Uterus (tissue), 4 donors: ENCODE measurements at places on chromosomes 6 and 20.

GRCh38 chr6:7727086-7727945, 1.4 kb downstream of the BMP6 start:
- DNase-seq: no peak

- no peak for DNase-seq
Observed at GRCh38 chr6:101824551-101825345, 431.2 kb downstream of the GRIK2 start.

DNA sequence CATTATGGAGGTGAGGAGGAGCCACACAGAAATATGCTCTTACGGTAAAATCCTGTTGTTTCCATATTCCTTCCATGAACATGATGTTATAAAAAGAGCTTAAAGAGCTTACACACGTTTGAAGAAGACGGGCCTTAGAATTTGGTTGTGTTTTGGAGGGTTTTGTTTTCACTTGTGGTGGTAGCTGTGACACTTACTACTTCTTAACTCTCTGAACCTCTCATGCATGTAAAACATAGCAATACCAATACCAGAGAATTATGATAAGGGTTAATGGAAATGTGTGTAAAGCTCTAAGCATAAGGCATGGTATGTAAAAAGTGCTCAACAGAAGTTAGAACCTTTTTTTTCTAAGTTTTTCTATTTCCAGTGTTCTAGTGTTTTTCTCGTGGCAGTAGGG, 256.1 kb upstream of the KCNQ5 start:
- DNase-seq: no peak

DNA sequence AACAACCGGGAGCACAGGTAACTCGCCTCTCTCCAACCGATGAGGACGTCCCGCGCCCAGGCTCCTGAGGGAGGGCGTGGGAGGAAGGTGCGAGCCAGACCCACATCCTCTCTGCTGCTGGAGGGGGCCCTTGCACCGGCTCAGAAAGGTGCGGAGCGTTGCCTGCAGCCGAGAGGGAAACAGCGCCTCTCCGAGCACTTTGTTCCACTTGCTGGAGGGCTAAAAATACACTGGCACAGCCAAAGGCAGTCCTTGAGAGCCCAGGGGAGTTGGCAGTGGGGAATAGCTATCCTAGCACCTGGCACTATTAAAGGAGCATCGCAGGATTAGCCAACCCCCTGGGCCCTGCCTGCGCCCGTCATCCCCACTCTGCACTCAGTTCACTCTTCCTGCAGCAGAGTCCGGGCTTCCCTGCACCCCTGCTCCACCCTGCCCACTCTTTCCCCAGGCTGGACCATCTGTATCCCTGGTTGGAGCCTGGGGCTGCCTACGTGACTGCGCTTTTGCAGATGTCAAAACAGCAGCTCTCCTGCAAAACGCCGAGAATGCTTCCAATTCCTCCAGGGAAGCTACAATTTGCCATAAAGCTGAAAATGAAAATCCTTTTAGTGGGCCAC, 108.9 kb downstream of the SNX5 start:
- no peak for DNase-seq

DNA sequence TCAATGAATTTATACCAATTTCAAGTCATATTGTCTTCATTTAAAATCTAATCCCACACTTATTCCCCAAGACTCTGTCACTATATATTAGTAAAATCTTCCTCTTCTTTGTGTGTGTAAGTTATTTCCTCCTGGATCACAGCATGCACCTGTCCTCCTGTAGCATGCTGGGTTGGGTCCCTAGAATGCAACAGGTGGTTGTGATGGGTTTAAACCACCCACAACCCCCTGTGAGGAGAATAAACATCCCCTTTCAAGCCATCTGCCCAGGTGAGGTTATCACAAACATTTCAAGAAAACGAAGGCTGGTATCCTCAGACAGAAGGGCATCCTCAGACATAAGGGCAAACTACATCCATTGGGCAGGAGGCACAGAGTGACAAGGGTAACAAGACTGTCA, 26.4 kb downstream of the DZANK1 start:
- no peak for DNase-seq

- DNase-seq: no peak
Observed at GRCh38 chr6:157976345-157977175, 5.1 kb upstream of the SYNJ2 start.

- no peak for DNase-seq
Observed at GRCh38 chr6:34272013-34272926, 23.5 kb upstream of the SMIM29 start.

DNA sequence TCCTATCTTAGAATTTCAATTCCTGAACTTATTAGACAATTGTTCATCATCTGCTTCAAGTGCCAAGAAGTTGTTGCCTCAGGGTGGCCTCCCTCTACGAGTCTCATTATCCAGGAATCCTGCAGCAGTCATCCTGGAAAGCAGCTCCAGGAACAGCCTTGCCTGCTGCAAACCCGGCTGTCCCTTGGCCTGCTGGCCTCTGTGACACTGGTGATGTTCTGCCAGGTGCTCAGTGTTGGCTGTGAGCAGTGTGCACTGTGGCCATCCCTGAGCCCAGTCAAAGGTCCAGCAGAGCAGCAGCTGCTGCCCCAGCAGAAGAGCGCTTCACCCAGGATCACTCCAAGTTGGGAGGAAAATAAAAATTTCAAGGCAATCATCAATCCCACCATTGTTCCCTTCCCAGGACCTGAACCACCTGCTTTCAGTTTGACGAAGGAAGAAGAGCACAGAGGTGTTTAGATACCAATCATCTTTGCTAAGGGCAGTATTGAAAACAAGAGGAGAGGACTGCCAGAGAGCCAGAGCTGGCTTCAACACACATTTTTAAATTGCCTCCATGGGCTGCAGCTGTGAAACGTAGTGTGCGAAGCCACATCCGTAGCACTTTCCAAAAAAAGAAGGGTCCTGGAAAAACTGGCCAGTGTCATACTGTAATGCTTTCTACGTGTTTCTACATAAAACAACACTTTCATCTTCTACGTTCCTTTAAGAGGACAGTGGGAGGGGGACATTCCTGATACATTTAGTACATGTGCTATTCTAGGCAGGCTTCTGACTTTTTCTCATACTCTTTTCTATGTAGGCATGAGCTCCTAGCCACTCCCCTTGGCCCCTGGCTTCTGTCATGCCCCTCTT, 7.2 kb upstream of the FAM50B start:
- DNase-seq: no peak

GRCh38 chr6:138765896-138766655, 7.5 kb upstream of the CCDC28A start:
- no peak for DNase-seq

DNA sequence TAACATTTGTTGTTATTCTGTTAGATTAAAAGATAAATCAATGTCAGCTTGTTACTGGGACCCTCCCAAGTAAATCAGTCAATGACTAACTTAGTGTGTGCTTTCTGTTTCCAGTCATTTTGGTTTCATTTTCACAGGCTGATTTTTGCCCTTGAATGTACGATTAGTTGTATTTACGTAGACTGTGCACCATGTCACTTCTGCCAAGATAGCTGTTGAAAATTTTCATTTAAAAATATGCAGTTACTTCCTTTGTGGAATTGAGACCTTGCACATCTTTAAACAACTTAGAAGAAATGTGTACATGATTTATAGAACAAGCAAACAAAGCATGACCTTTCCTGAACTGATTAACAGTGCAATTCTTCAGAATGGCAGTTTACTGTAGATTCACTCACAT, 944.8 kb upstream of the CITED2 start:
- no peak for DNase-seq

GRCh38 chr6:21935561-21936028, 342.0 kb downstream of the SOX4 start:
- DNase-seq: no peak

DNA sequence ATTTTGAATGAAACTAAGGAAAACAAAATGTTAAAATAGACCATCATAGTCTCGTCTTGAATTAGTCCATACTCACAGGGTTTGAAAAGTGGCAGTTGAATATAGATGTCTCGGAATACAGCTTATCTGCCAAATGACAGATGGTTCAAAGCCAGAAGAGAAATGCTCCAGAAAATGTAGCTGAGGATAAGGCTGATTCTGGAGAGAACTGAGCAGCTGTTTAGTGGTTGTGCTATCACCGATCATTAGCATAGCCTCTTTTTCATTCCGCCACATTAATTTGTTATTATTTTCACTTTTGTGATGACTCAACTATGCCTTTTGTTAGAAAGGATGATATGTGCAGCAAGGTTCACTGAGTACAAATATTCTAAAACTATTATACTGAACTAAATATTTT, 390.2 kb upstream of the MAN1A1 start:
- no peak for DNase-seq

DNA sequence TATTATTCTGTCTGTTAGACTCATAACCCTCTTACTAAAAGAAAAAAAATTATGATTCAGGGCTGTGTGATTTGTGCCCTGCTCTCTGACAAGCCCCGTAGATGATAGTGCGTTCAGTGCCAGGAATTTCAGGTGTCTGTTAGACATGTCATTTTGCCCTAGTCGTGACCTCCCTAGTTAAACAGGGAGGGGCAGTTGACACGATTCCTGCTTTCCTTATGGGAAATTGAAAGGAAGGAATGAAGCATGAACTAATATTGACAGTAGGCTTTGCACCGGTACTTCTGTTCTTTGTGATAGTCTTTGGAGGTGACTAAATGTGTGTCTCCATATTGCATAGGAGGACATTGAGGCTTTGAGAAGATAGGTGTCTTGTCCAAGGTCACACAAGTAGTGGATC, 26.3 kb downstream of the RPRD1B start:
- DNase-seq: no peak

- DNase-seq: no peak
Observed at GRCh38 chr20:60465993-60466686, 507.9 kb downstream of the CDH26 start.

DNA sequence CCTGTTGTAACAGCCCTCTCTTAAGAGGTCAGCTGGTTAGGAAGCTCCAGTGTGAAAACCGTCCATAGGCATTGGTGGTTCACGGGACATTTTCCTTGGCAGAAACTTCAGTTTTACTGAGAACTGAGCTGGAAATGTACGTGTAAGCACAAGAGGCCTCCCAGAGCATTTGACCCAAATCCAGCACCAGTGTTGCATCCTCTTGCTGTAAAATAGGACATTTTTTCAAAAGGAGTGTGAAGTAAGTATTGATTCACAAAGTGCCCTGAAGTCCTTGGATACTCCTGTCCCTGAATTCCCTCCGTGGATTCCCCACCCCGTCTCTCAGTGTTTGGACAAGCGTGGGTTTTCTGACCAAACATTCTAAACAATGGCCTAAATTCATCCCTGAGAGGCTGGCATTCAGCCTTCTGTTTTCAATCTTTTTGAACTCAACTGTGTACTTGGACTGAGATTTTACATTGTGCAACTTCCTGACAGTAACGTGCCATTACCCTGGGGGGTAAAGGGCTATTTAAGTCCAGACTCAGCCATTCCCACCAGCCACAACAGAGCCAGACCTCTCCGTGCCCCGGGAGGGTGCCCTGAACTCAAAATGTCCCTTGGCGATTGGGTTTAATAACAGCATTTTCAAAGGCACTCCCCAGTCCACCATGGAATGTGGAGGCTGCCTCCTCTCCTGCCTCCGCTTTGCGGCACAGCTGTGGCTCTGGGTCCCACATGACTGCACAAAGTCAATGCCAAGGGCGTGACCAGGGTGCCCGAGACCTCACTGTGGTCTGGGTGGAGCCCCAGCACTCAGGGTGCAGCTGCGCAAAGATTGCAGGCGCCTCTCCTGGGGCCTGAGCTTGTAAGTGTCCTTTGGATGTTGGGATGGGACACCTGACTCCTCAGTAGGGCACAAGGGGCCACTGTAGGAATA, 92.7 kb upstream of the AFDN start:
- no peak for DNase-seq

DNA sequence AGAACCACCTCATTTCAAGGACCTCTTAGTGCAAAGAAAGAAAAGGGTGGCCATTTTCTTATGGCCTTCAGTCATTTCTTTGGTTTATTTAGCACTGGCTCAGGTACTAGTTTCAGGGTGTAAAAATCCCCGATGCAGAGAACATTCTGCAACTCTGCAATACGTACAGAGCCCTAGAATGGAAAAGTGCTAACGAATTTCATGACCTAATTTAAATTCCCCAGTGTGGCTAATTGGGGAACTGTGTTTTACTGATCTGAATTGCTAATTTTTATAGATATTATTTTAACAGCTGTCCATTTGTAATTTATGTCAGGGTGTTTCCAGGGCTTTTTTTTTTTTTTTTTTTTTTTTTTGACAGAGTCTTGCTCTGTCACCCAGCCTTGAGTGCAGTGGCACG, 160.7 kb downstream of the UST start:
- DNase-seq: no peak

GRCh38 chr20:20743511-20744169, 31.2 kb upstream of the RALGAPA2 start:
- DNase-seq: peak; percentile 65

GRCh38 chr20:14341801-14342200, 4.4 kb upstream of the FLRT3 start:
- DNase-seq: no peak

DNA sequence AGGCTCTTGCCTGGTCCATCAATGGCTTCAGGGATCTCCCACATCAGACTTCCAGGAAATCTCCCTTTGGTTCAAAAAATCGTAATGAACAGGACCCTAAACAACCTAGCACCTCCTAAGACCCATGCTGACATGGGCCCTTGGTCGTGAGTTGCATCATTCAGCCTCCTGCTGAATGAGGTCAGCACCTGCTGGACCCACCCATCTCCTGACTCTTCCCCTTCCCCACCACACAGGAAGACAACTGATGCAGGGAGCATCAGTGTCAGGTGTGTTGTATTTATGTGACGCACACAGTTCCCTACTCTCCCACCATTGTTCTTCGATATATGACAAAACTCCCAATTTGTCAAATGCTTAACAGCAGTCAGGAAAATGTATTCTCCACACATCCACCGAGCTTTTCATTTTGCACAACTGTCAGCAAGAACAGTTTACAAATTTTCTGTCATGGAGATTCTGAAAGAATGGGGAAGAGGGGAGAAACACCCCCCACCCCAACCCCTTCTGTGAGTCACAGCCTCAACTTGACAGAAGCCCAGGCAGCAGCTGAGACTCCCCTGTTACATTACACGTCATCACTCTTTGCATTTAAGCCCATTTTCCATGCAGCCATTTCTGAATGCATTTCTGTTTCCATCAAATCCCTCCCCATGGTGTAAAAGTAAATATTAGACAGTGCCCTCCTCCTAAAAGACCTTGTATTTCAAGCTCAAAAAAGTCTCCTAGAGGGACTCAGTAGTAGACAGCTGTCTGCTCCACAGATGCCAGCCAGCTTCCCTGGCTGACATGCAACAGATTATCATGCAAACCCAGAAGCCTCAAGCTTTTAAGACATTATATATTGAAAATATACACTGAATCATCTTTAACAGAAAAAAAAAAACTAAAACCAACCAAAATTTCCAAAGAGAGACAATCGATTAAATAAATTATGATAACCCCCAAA, 577.5 kb downstream of the PTPRT start:
- DNase-seq: no peak

DNA sequence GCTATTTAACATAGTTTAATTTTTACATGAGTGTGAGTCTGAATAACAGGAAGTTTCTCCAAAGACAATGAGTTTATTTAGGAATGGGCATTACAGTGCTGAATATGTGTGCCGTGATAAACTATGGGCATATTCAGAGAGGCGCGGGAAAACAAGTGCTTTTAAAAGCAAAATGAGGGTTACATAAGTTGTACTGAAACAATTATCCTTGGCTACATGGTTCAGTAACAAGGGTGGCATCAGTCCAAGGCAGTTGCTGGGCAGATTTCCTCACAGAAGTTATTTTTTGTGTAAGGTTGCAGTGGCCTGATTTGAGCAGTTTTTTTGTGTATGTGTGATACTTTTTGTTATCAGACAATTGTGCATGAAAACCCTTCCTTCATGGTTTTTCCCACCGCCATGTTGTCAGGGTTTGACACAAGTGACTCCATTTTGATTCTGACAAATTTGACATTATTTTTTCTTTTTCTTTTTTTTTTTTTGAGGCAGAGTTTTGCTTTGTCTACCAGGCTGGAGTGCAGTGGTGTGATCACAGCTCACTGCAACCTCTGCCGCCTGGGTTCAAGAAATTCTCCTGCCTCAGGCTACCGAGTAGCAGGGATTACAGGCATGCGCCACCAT, 22.3 kb upstream of the PXDC1 start:
- DNase-seq: peak; percentile 47
